HFFc6 (cell line): ENCODE measurements at places on chromosomes 1 and 21. TPM values are rescaled to one million over a fixed set of nuclear protein-coding genes. Genes with fewer than 3 reads are reported as not detected.

SORT1 gene
- total RNA-seq = 57.5 to 78.4 TPM (median 63.5 TPM) in 3 replicates

TOMM40L gene
- 9.8 to 12.1 TPM (median 11.0 TPM) in 3 replicates for total RNA-seq

FMO1 gene
- not detected in 3 replicates for total RNA-seq

TSPAN2 gene
- total RNA-seq = 4.9 to 6.7 TPM (median 5.1 TPM) in 3 replicates

SCAF4 gene
- 23.3 to 29.1 TPM (median 28.3 TPM) in 3 replicates for total RNA-seq

CD1B gene
- not detected in 3 replicates for total RNA-seq

MR1 gene
- total RNA-seq = 29.7 to 35.7 TPM (median 31.2 TPM) in 3 replicates

GJA9 gene
- total RNA-seq = not detected in 3 replicates

FAM72D gene
- 0.82 to 3.0 TPM (median 2.4 TPM) in 3 replicates for total RNA-seq

LCE2B gene
- not detected in 3 replicates for total RNA-seq

GJA5 gene
- total RNA-seq = 19.4 to 25.7 TPM (median 20.7 TPM) in 3 replicates

- no peak for DNase-seq
These were observed 5.5 kb downstream of the RNF223 start for GRCh38 chr1:1068517-1069055.

DNA sequence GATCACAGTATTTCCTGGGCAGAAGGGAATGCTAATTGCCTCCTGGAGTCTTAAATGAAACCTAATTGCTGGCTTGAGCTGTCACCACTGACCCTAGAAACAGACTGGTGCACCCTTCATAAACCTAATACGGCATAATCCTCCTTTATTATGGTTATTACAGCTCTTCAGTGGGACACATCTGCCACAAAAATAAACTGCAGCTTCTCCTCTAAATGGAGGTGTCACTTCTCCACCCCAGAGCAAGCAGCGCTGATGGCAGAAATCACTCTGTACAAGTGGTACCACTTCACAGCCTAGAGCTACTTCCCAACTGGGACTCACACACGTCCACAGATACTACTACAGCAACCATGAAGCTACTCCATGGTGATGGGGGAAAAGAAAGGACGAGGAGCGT is 11.1 kb downstream of the PTPN14 start:
- DNase-seq = no peak

DNA sequence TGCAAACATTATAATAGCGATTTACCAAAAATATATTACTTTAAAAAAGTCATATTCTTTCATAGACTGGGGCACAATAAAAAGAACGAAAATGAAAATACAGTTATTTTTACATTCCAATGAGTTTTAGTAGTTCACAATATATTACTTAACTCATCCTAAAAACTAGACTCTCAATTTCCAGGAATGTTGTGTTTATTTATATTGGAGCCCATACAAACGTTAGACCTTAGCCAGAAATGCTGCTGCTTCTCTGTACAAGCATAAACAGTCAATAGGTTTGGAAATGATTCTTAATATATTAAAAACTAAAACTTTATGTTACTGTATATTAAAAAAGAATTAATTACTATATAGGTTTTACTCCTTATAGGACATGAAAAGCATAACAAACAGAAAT is 302.3 kb downstream of the BRINP3 start:
- no peak for DNase-seq

- no peak for DNase-seq
These were observed 125.1 kb downstream of the CRB1 start for GRCh38 chr1:197393105-197393504.

DNA sequence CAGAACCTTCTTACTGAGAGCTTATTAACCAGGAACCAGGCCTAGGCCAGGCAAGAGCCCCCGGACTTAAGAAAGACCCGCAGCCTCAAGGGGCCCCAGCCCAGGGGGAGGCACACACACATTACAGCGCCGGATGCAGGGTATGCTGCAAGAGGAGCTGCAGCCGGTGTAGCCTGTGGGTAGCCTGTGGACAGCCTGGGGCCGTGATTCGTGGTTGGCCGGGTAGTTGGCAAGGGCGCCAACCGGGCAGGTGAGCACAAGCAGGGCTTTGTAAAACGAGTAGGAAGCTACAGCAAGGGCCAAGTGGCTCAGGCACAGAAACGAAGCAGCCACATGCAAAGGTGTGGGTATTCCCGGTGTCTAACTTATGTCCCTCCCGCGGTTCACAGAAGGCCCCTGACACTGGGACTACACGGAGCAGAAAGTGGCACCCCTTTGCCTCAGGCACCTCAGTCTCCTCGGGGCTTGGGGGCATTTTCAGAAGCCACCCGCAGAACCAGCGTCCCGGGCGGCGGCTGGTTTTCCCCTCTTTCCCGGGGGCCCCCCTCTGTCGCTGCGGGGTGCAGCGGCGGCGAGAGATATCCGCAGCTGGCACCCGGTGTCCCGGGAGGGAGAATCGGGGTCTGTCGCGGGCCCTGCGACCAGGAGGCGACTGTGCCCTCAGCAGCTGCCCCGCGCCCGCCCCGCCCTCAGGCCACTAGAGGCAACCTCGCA is 40.8 kb downstream of the KIAA1614 start:
- no peak for DNase-seq

DNA sequence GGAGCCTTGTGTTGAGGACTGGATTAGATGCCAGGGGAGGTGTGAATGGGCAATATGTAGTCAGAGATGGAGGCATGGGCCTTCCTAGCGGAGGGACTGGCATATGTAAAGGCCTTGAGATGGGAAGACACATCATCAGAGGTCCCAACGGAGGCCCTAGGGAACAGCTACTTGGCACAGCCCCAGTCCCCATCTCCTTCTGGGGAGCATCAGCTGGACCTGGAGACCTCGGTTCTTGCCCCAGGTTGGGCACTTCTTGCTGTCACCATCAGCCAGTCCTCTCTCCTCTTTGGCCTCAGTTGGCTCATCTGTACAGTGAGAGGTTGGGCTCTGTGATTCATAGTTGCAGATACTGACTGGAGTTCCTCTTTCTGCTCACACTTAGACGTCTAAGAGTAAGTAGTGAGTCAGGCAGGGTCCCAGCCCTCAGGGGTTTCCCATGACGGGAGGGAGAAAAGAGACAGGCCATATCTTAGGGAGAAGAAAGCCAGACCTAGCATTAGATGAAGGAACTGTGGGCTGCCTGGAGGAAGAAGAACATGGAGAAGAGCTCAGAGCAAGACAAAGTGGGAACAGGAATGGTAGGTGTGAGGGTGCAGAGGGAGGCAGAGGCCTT is 3.4 kb upstream of the MARCKSL1 start:
- DNase-seq = peak; percentile 54

GRCh38 chr21:39503123-39503762 is 51.5 kb downstream of the SH3BGR start:
- DNase-seq = no peak

DNA sequence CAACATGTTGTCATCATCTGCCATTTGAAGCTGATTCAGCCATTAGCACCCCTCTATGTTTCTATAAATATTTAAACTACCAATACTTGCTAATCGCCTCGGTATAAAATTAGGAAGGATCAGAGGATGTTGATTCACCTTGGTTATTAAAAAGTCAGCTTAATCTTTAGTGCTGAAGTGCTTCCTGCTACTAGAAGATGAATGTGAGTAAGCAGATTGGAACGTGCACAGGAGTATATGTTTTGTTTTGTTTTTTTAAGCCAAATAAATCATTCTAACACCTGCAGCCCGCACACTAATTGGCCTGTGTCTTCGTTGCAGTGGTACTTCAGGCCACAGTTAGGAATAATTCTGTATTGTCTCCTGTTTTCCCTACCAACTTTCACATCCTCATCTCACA is 485.7 kb downstream of the AJAP1 start:
- DNase-seq = no peak

DNA sequence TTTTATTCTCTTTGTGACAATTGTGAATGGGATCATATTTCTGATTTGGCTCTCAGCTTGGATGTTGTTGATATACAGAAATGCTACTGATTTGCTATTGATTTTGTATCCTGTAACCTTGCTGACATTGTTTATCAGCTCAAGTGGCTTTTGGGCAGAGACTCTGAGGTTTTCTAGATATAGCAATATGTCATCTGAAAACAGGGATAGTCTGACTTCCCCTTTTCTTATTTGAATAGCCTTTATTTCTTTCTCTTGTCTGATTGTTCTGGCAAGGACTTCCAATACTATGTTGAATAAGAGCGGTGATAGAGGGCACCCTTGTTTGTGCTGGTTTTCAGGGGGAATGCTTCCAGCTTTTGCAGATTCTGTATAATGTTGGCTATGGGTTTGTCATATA is 150.8 kb downstream of the FASLG start:
- no peak for DNase-seq

- no peak for DNase-seq
These were observed 26.4 kb downstream of the GNG4 start for GRCh38 chr1:235622936-235623779.

DNA sequence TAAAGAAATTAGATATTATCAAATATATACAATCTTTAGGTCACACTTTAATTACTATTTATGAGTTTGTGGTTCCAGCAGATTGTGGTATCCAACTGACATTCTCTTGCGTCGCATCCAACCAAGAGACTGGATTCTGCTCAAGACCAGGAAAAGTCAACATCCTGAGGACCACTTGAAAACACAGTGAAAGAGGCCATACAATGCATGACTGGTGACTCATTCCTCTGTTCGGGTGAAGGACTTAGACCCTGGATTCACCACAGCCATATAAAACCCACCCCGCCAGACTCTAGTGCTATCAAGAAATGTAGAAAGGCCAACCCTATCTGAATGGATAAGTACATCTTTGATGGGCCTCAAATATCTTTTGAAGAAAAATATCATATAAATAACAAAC is 14.5 kb upstream of the CFHR4 start:
- no peak for DNase-seq

DNA sequence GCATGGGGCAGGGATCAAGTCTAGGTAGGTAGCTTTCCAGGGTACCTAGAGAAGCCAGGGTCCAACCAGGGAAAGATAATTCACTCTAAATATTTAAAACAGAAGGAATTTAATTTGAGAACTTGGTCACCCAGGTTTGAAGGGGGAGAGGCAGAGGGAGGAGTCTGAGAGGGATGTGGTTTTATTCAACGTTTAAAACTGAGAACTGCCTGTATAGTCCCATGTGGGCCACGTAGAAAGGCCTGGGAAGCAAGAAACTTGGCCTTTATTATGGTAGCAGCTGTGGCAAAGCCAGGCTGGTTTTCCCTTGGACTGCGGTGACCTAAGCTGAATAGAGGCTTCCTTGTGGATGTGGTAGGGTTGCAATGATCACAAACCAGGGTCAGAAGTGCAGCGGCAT is 42.0 kb upstream of the DUSP10 start:
- no peak for DNase-seq

- DNase-seq = peak; percentile 94
These were observed 62.8 kb upstream of the KIF26B start for GRCh38 chr1:245091818-245092637.

DNA sequence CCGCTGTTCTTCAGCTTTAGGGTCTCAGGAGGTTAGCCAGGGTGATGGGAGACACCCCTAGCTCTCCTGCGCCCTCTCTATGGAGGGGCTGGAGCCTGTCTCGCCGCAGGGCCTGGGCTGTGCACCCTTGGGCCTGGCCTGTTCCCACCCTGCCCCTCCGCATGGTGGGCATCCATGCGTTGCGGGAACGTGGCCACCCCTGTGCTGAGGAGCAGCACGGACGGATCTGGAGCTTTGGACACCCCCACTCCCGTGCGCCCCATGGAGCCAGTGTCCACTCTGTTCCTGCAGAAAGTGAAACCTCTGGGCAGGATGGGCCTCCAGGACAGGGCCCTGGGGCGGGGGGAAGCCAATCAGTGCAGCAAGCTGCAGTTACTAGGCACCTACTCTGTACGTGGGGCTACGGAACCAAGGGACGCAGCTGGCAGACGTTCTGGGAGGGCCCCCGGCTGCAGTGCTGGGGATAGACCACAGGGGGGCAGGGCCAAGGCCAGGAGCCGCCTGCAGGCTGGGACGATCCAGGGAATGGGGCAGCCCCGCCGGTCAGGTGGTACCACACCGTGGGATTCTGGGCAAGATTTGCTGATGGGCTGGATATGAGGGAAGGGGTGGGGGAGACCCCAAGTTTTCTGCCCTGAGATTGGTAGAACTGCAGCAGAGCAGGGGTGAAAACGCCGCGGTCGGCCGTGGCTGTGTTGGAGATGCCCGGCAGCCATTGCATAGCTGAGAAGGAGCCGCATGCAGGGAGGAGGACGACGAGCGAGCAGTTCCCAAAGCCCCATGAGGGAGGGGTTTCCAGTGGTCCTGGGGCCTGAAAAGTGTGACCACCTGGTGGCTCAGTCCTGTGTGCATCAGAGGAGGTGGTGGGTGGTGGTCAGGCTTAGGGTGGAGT is 43.3 kb downstream of the TP73 start:
- DNase-seq = peak; percentile 7

DNA sequence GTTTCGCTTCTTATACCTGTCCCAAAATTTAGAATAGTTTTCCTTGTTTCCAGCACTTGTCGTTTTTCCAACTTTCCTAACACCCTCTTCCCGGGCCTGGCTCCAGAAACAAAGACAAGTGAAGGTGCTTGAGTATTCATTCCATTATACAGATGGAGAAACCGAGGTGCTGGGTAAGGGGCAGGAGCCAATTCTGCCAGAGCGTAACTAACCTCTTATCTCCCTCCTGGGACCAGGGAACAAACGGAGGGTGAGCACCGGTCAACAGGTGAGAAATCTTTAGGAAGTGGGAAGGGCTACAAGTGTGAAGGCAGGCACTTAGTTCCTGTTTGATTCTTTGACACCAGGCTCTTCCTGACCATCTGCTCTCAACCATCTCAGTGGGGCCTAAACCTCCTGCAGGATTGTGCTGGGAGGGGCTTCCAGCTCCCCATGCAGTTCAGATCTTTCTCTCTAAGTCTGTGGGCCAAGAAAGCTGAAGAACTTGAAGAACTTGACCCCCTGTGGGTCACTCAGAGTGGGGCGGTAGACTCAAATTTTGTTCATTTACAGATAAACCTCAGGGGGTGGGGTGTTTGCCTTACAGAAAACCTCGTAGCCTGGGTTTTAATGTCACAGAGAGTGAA is 8.7 kb downstream of the PLXNA2 start:
- DNase-seq = no peak

DNA sequence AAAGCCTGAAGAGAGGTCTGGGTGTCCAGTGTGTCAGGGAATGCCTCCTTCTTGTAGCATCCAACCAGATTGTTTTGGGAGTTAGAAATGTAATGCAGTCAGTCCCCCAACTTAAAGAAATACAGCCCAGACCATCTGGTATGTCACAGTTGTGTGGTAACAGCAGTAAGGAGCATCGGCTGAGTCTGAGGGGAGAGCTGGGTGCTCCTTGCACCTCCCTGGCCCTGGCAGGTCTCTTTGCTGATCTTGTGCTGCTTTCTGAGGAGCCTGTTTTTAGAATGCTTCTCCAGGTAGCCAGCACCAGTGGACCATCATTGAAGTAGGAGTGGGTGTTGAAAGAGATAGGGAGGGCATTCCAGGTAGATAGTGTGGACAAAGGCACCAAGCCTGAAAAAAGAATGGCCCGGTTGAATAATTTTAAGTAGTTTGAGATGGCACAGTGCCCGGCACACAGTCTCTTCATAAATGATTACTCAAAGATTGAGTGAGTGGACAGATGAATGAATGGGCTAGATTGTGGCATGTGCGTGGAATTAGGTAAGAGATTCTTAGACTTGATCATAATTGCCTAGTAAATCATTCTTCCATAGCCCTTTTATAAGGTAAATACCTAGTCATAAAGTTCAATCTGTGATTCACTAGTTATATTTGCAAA is 46.5 kb downstream of the LAMC1 start:
- no peak for DNase-seq

GRCh38 chr1:165871311-165872067 is 44.1 kb downstream of the UCK2 start:
- DNase-seq = no peak
